T-cell (primary cell): ENCODE measurements at places on chromosomes 2 and 18. TPM values are rescaled to one million over a fixed set of nuclear protein-coding genes. Genes with fewer than 3 reads are reported as not detected.

DNA sequence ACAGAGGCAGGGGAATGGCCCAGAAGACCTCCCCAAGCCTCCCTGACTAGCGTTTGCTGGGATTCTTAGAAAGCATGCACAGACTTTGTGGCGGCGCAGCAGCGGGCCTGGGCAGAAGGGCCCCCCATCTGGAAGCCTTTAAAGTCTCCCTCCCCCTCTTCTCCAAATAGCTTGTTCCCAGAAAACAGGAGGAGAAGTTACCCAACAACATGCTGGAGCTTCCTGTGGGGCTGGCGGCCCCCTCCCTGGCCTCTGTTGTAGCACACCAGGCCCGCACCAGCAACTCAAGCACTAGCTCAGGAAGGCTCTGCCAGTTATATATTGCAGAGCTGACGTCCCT, 334.8 kb downstream of the DYSF start:
- DNase-seq, result no peak

GRCh38 chr2:38301969-38302702, 74.9 kb downstream of the ATL2 start:
- no peak for DNase-seq

Gene ABCG5
- total RNA-seq, result not detected

Gene C2orf78
- not detected for total RNA-seq

Gene ADCYAP1
- total RNA-seq, result not detected

Gene RNU2-63P
- 18.7 TPM for total RNA-seq
